ENCODE measurements at places on chromosomes 2 and 18. TPM values are rescaled to one million over a fixed set of nuclear protein-coding genes. Genes with fewer than 3 reads are reported as not detected.

Gene ICA1L
- total RNA-seq: 1.1 TPM

Gene NAB1
- total RNA-seq: 48.6 TPM

Gene MAPRE3
- total RNA-seq: 5.8 TPM

Gene EIF2AK2
- 13.1 TPM for total RNA-seq

Gene AAMP
- 196 TPM for total RNA-seq

Gene TMEM178A
- 0.56 TPM for total RNA-seq

Gene SPP2
- total RNA-seq: not detected

Gene UGT1A3
- total RNA-seq: not detected

Gene UPP2
- not detected for total RNA-seq

Gene ZNF532
- 42.7 TPM for total RNA-seq

Gene IL18RAP
- total RNA-seq: not detected

Gene CNDP1
- not detected for total RNA-seq

Gene RPRM
- total RNA-seq: not detected

Gene RND3
- total RNA-seq: 50.6 TPM

Gene COLEC11
- total RNA-seq: not detected

Gene SP5
- total RNA-seq: not detected

Gene PRSS56
- total RNA-seq: not detected

Gene SERPINB4
- 5.0 TPM for total RNA-seq

Gene ARHGEF4
- 78.5 TPM for total RNA-seq

Gene ATP6V1C2
- 0.09 TPM for total RNA-seq

Gene LYG2
- total RNA-seq: not detected

Gene NDC80
- 13.9 TPM for total RNA-seq

Gene RAX
- not detected for total RNA-seq

Gene RIT2
- not detected for total RNA-seq

Gene DNER
- 5.1 TPM for total RNA-seq

Gene MYO5B
- 26.8 TPM for total RNA-seq

Gene STPG4
- total RNA-seq: not detected

Gene LIPG
- total RNA-seq: 40.8 TPM

Gene WDCP
- 5.5 TPM for total RNA-seq

Gene EIF2AK3
- total RNA-seq: 9.7 TPM

Gene CFAP210
- total RNA-seq: not detected

Gene NPAS2
- total RNA-seq: 7.2 TPM

Gene PLA2R1
- 2.1 TPM for total RNA-seq

Gene VWA3B
- not detected for total RNA-seq

Gene HRH4
- total RNA-seq: 0.07 TPM

Gene DSG2
- 93.5 TPM for total RNA-seq

Gene VWC2L
- not detected for total RNA-seq

Gene IFIH1
- total RNA-seq: 5.2 TPM

Measured in airway epithelial cell (primary cell).